ENCODE measurements at places on chromosomes 3 and 15. TPM values are rescaled to one million over a fixed set of nuclear protein-coding genes. Genes with fewer than 3 reads are reported as not detected.

- no peaks in the 10 kb centered on the region for H3K27me3 ChIP-seq
- DNase-seq = no peak
- no peak overlapping the region for H3K4me3 ChIP-seq
- no peak overlapping the region for H3K27ac ChIP-seq
- no peaks in the 10 kb centered on the region for H3K4me1 ChIP-seq
These were observed 240.9 kb upstream of the CADM2 start for GRCh38 chr3:84717894-84718293.

- no peak overlapping the region for H3K4me3 ChIP-seq
- H3K27me3 ChIP-seq = no peaks in the 10 kb centered on the region
- no peak overlapping the region for H3K27ac ChIP-seq
- H3K36me3 ChIP-seq = no peaks in the 10 kb centered on the region
- no peak for DNase-seq
- H3K4me1 ChIP-seq = no peaks in the 10 kb centered on the region
These were observed 8.1 kb upstream of the ARNT2 start for GRCh38 chr15:80396096-80396495.

DNA sequence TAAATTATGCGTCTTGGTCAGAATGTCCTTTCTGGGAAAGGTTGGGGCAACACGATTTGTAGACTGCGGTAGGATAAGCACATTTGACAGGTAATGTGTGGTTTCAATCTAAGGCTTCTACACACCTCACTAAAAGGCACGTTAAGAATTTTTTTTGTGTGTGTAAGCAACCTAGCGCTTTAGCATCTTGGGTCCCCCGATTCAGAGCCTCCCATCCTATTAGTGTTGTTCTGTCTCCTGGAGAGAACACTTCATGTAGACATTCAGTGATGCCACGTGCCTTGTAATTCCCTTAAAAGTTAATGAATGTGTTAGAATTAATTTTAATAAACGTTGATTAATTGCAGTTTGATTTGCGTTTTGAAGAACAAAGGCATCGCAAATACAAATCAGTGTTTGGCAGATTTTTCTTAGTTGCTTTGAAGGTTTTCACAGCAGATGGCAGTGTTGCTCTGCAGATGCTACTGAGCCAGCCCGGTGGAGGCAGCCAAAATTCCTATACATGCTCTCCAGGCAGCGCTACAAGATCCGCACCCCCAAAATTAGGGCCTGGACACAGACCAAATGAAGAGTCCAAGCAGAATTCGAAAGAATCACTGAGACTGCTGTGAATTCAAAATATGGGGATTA, 63.5 kb downstream of the OTOL1 start:
- no peak overlapping the region for H3K27ac ChIP-seq
- H3K36me3 ChIP-seq = no peaks in the 10 kb centered on the region

- no peak for DNase-seq
- H3K27ac ChIP-seq = no peak overlapping the region
- H3K4me1 ChIP-seq = no peaks in the 10 kb centered on the region
- H3K4me3 ChIP-seq = no peak overlapping the region
- H3K27me3 ChIP-seq = no peaks in the 10 kb centered on the region
These were observed 19.3 kb downstream of the MINAR1 start for GRCh38 chr15:79451361-79451999.

GRCh38 chr15:38696109-38696727, 131.6 kb upstream of the RASGRP1 start:
- no peak overlapping the region for H3K27ac ChIP-seq
- no peaks in the 10 kb centered on the region for H3K4me1 ChIP-seq
- H3K27me3 ChIP-seq = no peaks in the 10 kb centered on the region
- DNase-seq = no peak
- H3K36me3 ChIP-seq = no peaks in the 10 kb centered on the region

GRCh38 chr3:126342991-126343648, 14.1 kb downstream of the KLF15 start:
- no peaks in the 10 kb centered on the region for H3K27me3 ChIP-seq
- no peaks in the 10 kb centered on the region for H3K36me3 ChIP-seq
- H3K27ac ChIP-seq = no peak overlapping the region
- H3K4me1 ChIP-seq = no peaks in the 10 kb centered on the region
- no peak for DNase-seq

- no peaks in the 10 kb centered on the region for H3K27me3 ChIP-seq
- DNase-seq = no peak
- H3K36me3 ChIP-seq = no peaks in the 10 kb centered on the region
- no peak overlapping the region for H3K27ac ChIP-seq
- peaks cover 2% of the 10 kb centered on the region for H3K4me1 ChIP-seq
- no peak overlapping the region for H3K4me3 ChIP-seq
These were observed 136.7 kb upstream of the TLE3 start for GRCh38 chr15:70234256-70234905.

CTXN2 gene
- not detected for total RNA-seq

ZPLD1 gene
- total RNA-seq = 0.15 TPM

ANKUB1 gene
- total RNA-seq = not detected

PLOD2 gene
- 147 TPM for total RNA-seq

- H3K4me3 ChIP-seq = no peak overlapping the region
- no peak for DNase-seq
- H3K27me3 ChIP-seq = no peaks in the 10 kb centered on the region
- H3K4me1 ChIP-seq = no peaks in the 10 kb centered on the region
- H3K36me3 ChIP-seq = no peaks in the 10 kb centered on the region
These were observed 439.3 kb upstream of the ARPP21 start for GRCh38 chr3:35200056-35200455.

PPP1R14D gene
- not detected for total RNA-seq

DNA sequence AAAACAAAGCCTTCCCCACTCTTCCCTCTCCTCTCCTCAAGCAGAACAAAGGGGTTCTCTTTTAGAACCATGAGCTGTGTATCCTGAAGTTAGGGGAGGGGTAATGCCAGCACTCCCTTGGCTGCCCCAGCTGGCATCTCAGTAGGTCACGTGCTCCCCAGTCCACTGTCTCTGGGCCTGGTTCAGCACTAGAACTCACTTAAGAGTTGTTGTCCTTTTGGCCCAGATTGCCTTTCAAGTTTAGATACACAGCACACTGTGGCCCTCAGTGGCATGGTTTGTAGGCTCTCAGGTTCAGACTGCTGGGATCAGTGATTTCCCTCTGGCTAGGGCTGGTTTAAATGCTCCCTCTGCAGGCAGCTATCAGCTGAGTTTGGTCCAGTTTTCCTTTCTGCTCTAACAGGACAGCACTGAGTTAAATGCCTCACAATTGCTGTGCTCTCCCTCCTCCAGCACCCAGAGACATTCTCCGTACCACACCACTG, 188.4 kb upstream of the ST8SIA2 start:
- no peaks in the 10 kb centered on the region for H3K4me1 ChIP-seq
- H3K4me3 ChIP-seq = no peak overlapping the region
- H3K27ac ChIP-seq = no peak overlapping the region
- no peaks in the 10 kb centered on the region for H3K27me3 ChIP-seq

DNA sequence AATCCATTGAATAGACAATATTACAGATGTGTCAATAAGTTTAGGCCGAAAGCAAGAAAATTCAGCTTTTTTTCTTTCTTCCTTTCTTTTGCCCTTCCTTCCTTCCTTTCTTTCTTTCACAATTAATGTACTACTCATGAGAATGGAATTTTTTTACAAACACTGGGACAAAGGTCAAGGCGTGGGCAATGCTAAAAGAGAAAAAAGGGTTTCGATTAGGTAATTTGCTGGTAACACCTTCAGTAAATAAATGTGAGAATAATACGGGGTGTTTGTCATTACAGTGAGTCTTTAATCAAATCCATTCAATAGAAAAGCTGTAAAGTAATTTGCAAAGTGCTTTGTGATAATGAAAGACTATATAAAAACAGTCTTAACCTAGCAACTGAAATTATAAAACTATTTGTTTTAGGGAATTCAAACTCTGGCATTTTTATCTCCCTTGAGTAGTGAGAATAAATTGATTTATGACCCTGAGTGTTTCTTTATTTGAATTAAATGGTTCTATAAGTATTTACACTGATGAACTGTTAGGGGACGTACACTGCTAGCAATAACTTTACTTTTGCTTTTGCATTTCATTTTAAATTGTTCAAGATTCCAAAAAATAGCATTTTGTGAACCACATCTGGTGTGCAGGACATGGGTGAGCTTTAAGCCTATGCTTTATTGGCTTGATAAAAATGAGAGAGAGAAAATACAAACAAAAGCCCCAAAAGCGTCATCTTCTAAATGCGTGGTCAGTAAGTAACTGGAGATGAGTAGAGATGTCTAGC, 104.2 kb upstream of the THRB start:
- H3K27me3 ChIP-seq = no peaks in the 10 kb centered on the region
- H3K27ac ChIP-seq = no peak overlapping the region
- DNase-seq = no peak
- H3K4me3 ChIP-seq = no peak overlapping the region
- no peaks in the 10 kb centered on the region for H3K4me1 ChIP-seq
- H3K36me3 ChIP-seq = no peaks in the 10 kb centered on the region

GRCh38 chr3:63386568-63386967, 108.5 kb downstream of the SYNPR start:
- H3K4me1 ChIP-seq = no peaks in the 10 kb centered on the region
- no peaks in the 10 kb centered on the region for H3K36me3 ChIP-seq
- no peak overlapping the region for H3K27ac ChIP-seq
- DNase-seq = no peak

DNA sequence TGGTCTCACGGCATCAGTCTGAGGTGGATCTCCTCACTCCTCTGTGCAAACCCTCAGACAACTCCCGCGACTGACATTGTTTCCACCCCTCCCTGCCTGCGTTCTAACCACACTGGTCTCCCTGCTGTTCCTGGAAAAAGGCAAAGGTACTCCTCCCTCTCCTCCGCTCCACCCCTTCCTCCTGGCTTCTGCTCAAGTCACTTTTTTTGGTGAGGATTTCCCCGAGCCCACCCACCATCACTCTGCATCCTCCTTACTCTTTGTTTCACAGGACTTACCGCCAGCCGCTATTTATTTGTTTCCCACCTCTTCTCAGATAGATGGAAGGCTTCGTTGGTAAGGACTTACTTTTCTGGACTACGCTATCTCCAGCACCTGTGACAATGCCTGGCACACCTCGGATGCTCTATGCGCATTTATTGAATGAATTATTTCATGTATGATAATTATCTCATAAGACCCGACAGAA, 25.6 kb downstream of the PRR23E start:
- H3K36me3 ChIP-seq = no peaks in the 10 kb centered on the region
- H3K27me3 ChIP-seq = no peaks in the 10 kb centered on the region
- H3K4me3 ChIP-seq = no peak overlapping the region
- no peak for DNase-seq
- H3K4me1 ChIP-seq = no peaks in the 10 kb centered on the region
- no peak overlapping the region for H3K27ac ChIP-seq

- H3K27ac ChIP-seq = no peak overlapping the region
- H3K4me1 ChIP-seq = no peaks in the 10 kb centered on the region
- no peak overlapping the region for H3K4me3 ChIP-seq
- no peaks in the 10 kb centered on the region for H3K36me3 ChIP-seq
These were observed 287.5 kb downstream of the ZPLD1 start for GRCh38 chr3:102722317-102722716.

ADGRG7 gene
- total RNA-seq = not detected

GRCh38 chr3:184711493-184712247, at the start of gene MAGEF1:
Gene MAGEF1 (minus strand): TSS chr3:184712064. CDS start chr3:184711821, 243 bp downstream.
- peak within 1 kb of the TSS; percentile 99 for H3K27ac ChIP-seq
- DNase-seq = peak; percentile 90
- no peaks in the 10 kb centered on the region for H3K4me1 ChIP-seq
- no peaks in the 10 kb centered on the region for H3K27me3 ChIP-seq

NKIRAS1 gene
- total RNA-seq = 10.9 TPM

GRCh38 chr3:162366166-162366766, 869.7 kb downstream of the OTOL1 start:
- no peak overlapping the region for H3K4me3 ChIP-seq
- no peak for DNase-seq
- H3K27me3 ChIP-seq = no peaks in the 10 kb centered on the region
- no peaks in the 10 kb centered on the region for H3K36me3 ChIP-seq
- no peak overlapping the region for H3K27ac ChIP-seq

GRCh38 chr3:195708061-195708460, 12.7 kb upstream of the MUC20 start:
- H3K4me3 ChIP-seq = no peak overlapping the region
- DNase-seq = peak; percentile 43
- no peaks in the 10 kb centered on the region for H3K4me1 ChIP-seq
- no peak overlapping the region for H3K27ac ChIP-seq

STAC gene
- 14.2 TPM for total RNA-seq

GRCh38 chr15:31280831-31281216, 45.8 kb upstream of the KLF13 start:
- H3K4me1 ChIP-seq = no peaks in the 10 kb centered on the region
- no peak for DNase-seq
- H3K27ac ChIP-seq = no peak overlapping the region
- H3K36me3 ChIP-seq = no peaks in the 10 kb centered on the region

DNA sequence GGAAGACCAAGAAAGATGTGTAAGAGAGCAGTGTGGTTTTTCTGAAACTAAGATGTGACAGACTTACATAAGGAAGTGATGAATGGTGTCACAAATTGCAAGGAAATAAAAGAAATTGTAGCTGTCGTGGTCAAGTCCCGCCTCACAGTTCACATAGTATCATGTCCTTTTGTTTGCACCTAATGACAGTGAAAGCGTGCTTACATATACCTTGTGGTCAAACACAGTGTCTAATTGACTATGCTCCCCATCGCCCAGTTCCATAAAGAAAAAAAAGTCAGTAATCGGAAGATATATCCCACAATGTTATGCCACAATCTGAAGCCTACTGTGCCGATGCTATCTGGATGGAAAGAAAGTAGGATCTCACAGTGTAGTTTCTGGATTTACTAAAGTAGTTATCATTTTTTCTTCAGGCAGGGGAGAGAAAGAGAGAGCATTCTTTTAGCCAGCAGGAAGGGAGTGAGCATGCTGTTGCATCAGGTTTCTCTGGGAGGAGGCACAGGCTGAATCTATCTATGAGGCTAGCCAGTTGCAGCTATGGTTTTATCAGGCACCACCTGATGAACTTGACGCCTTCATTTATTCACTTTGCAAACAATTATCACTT, 9.8 kb upstream of the PLSCR1 start:
- H3K4me3 ChIP-seq = no peak overlapping the region
- no peaks in the 10 kb centered on the region for H3K27me3 ChIP-seq
- DNase-seq = no peak
- H3K27ac ChIP-seq = no peak overlapping the region

- no peak overlapping the region for H3K4me3 ChIP-seq
- no peaks in the 10 kb centered on the region for H3K36me3 ChIP-seq
- no peaks in the 10 kb centered on the region for H3K27me3 ChIP-seq
- no peaks in the 10 kb centered on the region for H3K4me1 ChIP-seq
These were observed 169.2 kb upstream of the SLC2A2 start for GRCh38 chr3:171195686-171196085.

ZMYND10 gene
- total RNA-seq = 0.96 TPM

SI gene
- total RNA-seq = not detected

Data from aorta (tissue), 5 donors.